ENCODE measurements at places on chromosomes 12 and 14. TPM values are rescaled to one million over a fixed set of nuclear protein-coding genes. Genes with fewer than 3 reads are reported as not detected.

The ANO4 gene
- 7.2 TPM for total RNA-seq

The METTL1 gene
- 14.3 TPM for total RNA-seq

The BIN2 gene
- total RNA-seq, result 2.6 TPM

The GDF3 gene
- total RNA-seq, result not detected

DNA sequence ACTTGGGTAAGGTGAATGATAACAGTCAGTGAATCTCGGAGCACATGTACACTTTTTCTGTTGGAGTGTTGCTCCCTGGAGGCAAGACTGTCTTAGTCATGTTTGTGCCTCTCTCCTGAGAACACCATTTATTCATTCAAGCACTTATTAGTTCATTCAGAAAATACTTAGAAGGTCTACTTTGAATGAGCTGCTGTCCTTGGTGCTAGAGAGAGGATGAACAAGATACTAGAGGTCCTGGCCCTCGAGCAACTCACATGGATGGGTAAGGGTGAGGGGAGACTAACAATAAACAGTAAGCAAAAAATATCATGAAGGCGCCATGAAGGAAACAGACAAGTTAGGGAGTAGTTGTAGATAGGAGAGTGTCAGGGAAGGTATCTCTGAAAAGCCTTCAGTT is 17.1 kb upstream of the SAMD4A start:
- no peak for DNase-seq

DNA sequence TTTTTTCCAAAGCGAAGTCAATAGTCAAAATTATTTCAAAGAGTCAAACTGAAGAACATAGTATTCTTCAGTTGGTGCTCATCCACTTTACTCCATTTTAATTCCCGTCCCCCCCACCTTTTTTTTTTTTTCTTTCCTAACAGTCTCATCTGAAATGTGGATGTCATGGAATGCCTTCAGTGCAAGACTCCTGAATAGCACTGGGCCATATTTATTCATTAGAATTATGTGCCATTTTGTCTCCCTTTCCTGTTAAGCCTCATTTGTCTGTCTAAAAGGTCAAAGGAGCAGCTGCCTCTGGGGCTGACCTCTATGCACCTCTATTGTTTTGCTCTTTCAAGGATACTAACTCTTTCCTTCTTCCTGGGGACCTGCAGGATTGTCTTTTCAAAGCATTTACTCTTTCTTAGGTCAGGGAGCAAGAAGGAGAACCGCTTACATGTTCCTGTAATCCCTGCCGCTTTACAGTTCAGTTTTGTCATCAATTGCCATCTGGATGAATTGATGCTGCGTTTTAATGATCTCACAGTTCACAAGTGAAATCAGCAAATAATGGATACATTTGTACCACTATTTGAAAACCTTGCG is 310.6 kb downstream of the NPAS3 start:
- no peak for DNase-seq

- DNase-seq, result no peak
Measured at GRCh38 chr14:102544747-102545460, 35.3 kb upstream of the ANKRD9 start.

- no peak for DNase-seq
Measured at GRCh38 chr12:82507686-82508085, 149.4 kb downstream of the METTL25 start.

- no peak for DNase-seq
Measured at GRCh38 chr12:12428961-12429657, 72.2 kb downstream of the BORCS5 start.

GRCh38 chr12:31591380-31591901 is 505 bp upstream of the DENND5B start:
- DNase-seq, result peak; percentile 6

DNA sequence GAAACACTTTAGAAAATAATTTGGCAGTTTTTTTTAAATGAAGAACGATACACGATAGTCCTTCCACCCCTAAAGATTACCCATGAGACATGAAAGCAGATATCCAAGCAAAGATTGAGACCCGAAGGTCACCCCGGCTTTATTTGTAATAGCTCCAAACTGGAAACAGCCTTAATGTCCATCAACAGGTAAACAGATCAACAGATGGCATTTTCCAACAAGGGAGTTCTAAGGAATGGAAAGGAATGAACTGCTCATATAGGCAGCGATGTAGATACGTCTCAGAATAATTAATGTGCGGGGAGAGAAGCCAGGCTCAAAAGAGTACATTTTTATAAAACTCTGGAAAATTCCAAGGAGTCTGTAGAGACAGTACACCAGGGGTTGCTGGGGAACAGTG is 23.7 kb upstream of the MEG3 start:
- DNase-seq, result no peak

DNA sequence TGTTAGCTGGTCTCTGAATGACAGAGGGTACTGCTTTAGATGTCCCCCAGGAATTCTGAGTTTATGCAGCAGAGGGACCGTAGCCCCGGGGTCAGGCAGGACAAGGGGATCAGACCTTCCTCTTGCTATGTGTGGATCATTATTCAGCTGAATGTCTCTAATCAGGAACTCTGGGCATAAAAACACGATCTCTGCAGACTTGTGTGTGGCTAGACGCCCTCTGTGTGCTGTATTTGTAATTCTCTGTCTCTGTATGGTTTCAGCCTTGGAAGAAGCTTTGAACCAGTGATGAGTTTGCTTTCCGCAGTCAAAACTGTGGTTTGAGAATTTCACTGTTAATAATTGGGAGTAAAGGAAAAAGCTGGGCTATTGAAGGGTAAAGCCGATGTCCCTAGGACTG is 125.3 kb downstream of the ETV6 start:
- no peak for DNase-seq

DNA sequence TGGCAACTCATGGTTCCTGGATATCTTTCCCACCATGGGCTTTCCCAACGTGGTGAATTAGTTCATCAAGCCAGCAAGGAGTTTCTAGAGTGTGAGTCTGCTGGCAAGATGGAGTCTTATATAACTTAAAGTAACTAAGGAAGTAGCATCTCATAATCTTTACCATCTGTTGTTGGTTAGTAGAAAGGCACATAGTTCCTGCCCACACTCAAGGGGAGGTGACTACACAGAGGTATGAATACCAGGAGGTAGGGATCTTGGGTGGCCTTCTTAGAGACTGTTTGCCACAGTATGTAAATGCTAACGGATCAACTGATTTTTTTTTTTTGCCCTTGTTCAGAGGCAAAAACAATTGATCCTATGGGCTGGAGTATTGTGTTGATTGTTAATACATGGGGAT is 446.9 kb downstream of the ATP23 start:
- no peak for DNase-seq
